ENCODE measurements at places on chromosomes 5 and 9.

- DNase-seq, result no peak
Measured at GRCh38 chr5:119016125-119016774, 27.9 kb upstream of the DTWD2 start.

DNA sequence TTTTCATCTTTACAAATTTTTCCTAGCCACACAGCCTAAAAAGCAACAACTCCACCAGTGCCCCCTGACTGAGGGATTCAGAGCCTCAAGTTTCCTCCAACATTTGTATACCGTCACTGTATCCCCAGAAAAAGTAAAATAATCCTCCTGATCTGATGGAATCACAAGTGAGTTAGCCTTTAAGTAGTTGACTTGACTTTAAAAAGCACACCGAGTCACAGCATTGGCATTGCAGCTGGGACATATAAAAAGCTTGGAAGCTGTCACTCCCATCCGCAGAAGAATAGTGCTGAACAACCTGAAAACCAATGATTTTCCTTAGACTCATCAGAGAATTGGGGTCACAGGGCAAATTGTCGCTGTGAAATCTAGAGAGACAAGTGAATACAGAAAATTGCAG, 41.6 kb upstream of the FBN2 start:
- DNase-seq, result no peak

GRCh38 chr5:69341520-69342161, 9.0 kb upstream of the CCDC125 start:
- no peak for DNase-seq

DNA sequence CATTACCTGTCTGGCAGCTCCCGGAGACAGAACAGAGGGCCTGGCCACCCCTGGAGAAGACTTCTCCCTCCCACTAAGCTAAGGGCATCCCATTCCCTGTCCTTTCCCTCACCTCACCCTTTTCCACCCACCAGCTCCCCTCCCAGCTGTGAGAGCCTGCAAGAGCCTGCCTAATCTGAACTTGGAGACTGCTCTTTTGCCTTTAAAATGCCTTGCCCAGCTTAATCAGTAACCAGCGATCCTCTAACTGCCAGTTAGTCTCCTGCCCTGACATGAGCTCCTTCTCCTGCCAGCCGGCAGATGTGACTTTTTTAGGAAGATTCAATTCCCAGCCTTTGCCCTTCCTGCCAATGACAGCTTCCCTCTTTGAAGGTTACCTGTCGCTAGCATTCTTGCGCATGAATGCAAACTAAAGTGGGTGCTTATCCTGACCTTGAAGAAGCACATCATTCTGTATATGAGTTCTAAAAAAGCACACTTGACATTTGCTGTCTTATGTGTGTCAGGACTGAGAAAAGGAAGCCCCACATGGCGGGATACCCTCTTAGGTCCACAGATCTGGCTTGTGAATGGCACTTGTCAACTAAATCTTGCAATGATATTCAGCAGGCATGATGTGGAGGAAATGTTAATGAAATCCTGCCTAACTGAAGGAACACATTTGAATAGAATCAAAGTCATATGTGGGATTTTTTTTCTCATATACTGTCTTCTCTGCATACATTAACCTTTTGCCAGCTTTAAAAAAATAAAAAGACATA, 411.2 kb upstream of the SLC30A5 start:
- no peak for DNase-seq

GRCh38 chr9:16563446-16563845, 307.0 kb downstream of the BNC2 start:
- DNase-seq, result no peak

- DNase-seq, result no peak
Measured at GRCh38 chr5:166962461-166962860, 1329.0 kb upstream of the WWC1 start.

DNA sequence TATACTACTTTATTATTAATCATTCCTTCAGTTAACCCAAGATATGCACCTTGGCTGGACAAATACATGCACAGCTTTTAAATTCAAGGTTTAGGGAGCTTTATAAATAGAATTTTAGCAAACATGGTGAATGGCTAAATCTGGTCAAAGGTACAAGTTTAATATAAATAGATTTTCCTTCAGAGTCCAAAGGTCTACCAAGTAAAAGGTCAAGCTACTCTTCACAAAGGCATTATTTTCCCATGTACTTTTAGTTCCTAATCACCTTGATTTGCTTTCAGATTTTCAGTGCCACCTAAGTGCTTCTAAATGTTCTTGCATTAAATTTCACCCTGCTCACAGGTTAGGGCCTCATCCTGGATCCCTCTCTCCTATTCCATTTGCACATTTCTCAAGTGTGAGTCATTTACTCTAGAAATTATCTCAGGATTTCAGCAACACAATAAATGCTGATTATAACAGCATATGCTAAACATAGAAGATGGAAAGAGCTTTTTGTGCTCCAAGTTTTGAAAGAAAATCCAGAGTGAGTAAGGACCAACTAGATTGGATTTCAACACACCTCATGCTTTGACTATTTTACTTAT, 459.4 kb upstream of the ITGA1 start:
- DNase-seq, result no peak

DNA sequence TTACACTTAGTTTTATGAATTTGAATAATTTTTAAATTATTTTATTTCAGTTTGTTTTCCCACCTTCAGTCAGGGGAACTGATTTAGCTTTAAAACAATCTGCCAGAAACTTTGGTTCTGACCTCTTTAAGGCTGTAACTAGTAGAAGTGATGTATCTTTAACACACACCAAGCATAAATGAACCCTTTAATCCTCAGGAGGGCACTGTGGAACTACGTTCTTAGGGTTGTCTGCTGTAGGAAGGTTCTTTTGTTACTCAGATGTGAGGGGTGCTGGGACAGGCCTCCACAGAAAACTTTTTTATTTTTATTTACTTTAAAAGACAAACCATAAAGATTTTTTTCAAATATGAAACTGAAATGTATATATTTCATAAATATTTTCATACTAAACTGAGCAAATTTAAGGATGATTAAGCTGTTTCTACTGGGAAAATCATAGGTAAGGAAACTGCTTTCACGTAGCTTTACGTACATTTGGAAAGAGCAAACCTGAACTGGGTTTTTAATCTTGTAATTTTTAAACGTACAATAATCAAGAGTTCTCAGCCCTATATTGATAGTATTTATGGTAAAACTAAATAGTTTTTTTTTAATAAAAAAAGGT, 5.3 kb downstream of the KLF4 start:
- peak; percentile 64 for DNase-seq

- no peak for DNase-seq
Measured at GRCh38 chr9:89475891-89476440, 21.9 kb downstream of the SEMA4D start.

DNA sequence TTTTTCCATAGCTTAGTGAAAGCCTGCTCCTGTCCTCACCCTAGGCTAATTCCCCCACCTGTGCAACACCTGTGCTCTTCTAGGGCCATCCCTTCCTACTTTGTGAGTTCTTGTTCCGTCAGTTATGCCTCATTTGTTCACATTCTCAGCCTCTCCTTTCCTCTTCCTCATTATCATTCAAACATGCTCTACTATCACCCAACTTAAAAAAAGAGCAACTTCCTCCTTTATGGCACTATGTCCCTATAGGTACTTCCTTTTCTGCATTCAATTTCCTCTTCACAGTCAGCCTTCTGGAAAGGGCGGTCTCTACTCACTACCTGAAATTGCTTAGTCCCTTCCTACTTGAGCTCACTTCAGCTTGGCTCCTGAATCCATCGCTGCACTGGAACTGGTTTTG, 111.8 kb upstream of the LHFPL2 start:
- DNase-seq, result no peak

DNA sequence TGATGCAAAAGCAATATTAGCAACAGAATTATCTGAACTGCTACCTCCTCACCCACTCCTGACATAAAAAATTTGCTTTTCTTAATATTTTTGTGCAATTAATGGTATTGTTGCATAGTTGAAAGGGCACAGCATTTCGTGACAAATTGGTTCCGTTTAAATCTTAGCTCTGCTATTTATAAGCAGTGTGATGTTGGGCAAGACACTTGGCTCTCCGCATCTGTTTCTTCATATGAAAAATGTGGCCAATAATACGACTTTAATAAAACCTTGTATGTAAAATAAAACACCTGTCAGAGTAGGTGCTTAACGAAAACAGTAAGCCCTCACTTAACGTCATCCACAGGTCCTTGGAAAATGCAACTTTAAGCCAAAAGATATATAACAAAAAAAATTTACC, 4.2 kb downstream of the TMEM167A start:
- DNase-seq, result no peak

- DNase-seq, result no peak
Measured at GRCh38 chr9:137311171-137311985, 9.3 kb upstream of the NRARP start.

DNA sequence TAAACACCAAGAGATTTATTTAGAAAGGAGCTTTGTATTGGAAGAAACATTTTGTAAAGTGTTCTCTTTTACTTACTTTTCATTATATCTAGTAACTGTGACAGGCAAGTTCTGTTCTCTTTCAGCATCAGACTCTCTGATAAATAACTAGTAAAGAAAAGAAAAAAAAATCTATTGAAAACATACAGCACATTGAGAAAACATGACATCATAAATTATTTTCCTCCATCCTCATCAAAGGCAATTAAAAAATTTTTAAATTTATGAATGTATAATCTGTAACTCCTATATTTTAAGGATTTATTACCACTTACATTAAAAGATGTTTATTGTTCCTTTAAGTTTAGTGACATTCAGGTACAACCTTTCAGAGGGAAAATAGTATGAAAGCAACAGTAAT, 11.1 kb downstream of the CCNH start:
- DNase-seq, result no peak

DNA sequence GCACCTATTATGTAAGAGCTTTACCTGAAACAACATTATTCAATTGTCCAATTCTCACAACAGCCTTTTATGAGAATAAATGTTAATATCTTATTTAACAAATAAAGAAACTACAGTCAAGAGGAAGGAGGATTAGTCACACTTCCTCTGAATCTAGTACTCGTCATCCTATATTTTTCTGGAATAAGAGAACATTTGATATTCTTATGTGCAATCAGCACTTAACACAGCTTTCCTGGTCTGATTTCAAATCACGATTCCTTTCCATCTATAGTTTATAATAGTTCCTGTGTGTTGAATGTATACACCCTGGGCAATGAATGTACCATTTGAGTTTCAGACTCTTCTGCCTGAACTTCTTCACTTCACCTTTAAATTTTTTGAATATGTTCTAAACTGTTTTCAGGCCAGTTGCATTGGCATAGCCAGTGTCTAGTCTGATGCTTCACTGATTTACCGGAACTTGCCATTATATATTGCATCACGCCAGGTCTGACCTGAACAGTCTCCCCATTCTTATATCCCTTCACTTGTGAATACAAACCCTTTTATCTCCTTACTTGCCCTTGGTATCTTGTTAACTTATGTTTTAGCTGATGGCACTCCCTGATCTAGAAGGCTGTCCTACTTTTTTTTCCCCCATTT, 698.3 kb downstream of the MAT2B start:
- DNase-seq, result no peak

- DNase-seq, result no peak
Measured at GRCh38 chr5:604391-604831, 7.7 kb upstream of the CEP72 start.

DNA sequence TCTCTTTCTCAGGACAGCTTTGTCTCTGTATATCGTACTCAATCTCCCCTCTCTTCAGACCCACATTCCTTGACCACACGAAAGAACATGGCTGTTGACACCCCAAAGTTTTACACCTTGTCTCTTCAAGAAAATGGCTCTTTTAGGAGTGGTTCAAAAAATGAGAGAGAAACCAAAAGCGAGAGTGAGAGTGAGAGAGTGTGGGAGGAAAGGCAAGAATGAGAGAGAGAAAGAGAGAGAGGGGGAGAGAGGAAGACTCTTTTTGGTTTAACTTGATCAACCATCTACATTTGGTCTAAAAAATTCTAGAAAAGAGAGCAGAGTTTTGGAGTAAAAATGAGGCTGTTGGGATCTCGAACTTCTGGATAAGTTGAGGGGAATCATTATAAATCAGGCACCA, 581.8 kb upstream of the WWC1 start:
- no peak for DNase-seq

DNA sequence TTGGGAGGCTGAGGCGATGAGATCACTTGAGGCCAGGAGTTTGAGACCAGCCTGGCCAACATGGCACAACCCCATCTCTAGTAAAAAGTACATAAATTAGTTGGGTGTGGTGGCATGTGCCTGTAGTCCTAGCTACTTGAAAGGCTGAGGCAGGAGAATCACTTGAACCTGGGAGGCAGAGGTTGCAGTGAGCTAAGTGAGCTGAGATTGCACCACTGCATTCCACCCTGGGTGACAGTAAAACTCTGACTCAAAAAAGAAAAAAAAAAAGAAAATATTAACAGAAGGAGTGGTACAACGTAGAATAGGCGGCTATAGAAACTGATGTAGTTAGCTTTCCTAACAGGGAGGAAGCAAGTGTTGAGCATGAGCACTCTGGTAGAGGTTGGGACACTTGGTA, 59.9 kb downstream of the PBX3 start:
- no peak for DNase-seq

DNA sequence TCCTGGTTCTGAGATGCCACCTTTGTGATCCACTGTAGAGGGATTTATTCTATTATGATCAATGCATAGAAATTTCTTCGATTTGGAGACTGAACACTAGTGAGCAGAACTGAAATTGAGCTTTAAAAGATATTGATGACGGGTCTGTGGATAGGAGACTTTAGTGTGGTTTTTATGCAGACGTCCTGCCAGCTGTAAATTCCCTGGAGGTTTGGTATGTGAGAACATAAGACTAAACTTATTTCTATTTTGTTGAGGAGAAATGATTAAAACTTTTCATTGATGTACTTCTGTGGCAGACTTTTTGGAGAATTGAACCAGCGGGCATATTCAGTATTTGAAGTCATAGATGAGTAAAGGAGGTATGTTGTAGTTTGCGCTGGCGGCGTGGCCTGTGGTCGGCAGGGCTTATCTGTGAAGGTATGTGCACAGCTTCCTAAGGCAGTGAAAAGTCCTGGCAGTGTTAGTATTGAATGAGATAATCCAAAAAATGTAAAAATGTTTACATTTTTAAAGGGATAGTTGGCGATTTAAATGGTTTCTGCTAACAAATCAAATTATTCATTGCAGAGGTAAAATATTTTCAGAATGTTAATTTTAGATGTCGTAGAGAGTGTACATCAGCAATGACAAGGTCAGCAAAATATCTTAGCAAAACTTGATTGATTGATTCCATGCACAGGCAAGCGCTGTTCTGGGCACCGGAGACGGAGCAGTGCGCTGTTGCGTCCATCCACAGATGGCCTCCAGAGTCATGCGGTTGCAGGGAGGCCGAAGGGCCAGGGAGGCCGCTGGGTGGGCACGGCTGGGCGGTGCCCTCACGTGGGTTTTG, 20.4 kb downstream of the TENT4A start:
- DNase-seq, result peak; percentile 17

All from fibroblast of skin of left quadriceps (primary cell).